ENCODE measurements at places on chromosomes 5 and 9.

DNA sequence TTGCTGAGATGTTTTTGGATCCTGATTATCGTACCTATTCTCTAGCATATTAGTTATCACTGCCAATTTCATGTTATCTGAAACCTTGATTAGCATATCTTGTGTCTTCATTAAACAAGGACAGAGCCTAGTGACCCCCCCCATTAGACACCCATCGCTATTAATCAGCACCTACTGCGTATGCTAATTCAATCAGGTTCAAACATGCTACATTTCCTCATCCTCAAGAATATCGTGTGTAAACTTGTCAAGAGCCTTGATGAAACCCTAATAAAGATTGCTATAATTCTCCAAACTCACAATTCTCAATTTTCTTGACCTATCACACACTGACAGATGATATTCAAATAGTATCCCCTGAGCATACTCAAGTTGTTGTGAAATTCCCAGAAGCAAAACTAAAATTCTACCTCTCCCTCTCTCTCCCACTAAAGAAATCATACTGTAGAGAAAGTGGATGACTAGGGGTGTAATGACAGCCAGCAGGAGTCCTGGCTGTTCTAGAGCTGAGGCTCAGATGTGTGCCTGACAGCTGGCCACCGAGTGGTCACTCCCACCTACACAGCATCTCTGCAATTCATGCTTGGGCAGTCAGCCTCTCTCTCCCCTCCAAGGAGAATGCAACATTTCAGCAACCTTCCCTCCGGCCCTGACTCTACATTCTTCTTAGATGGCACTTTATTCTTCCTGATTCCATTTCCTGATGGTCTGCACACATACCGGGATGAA, 9.2 kb upstream of the ZNF354A start:
- DNase-seq: no peak

DNA sequence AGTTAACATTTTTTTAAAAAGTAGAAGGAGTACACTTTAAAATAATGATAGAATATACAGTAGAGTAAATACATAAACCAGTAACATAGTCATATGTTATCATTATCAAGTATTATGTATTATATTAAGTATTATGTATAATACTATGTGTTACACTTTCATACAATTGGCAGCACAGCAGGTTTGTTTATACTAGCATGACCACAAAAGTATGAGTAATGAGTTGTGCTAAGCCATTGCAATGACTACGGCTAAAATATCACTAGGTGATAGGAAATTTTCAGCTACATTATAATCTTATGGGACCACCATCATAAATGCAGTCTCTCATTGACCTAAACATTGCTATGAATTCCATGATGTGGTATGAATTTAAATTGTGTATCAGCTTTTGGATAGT, 506.0 kb downstream of the HTR1A start:
- DNase-seq: no peak

DNA sequence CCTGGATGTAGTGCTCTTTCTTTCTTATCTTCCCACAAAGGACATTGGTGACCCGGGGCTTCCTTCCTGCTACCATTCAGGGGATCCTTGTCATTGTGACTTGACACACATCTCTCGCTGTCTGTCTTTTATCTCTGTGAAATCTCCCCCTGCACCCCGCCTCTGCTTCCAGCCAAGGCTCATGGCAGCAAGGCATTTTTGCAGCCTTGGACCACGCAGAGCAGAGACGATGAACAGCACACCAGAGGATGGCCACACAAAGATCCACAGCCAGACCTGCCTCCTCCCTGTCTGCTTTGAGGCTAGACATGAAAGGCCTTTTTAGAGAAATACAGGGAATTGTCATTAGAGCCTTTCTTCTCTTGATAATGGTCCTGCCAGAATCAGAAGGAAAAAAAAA, 549.1 kb downstream of the CDK5RAP2 start:
- no peak for DNase-seq

DNA sequence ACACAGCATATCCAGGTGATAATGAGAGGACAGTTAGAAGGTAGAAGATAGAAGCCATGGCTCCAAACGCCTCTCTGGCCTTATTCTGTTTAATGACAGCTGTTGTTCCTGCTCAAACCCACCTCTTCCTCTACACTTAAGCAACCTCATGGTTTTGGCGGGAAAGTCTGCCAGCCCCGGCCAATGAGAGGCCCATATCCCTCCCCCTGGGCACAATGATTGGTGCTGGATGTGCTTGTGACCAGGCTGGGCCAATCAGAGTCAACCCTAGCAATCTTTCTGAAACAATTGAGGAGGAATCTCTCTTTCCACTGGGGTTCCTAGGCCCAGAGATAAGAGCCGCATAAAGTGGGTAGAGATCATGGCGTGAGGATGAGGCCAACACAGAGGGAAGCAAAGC, 4.8 kb upstream of the GFI1B start:
- no peak for DNase-seq

DNA sequence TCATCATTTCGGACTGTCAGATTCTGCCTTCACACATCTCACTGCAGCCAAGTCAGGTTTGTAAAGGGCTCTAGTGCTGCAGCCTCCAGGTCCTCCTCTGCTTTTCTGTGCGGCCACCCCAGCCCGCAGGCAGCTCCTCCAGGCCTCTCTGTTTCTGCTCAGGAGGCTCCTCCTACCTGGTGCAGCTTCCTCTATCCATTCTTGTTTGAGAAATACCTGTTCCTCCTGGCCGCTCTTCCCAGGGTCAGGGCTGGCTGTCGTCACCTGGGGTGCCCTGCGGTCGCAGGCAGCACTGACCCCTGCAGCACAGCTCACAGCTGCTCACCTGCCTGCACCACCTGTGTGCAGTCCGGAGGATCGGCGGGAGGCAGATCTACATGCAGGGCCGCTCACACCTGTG, 387.7 kb upstream of the IRX4 start:
- DNase-seq: no peak

DNA sequence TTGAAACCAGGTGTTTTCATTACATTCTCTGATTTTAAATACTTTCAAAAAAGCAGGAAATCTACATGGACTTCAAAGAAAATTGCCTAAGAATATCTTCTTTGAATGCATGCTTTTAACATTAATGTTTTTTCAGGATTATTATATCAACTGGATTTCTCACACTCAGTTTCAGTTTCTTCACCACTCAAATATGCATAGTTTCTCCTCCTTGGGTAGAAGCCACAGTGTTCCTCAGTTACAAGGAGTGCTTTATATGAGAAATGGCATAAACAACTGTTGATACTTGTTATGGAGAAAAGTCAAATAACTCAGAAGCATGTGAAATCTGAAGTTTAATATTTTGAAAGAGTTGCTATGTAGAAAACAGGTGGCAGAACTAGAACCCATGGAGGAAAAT, 196.9 kb downstream of the DMRTA1 start:
- DNase-seq: no peak

- no peak for DNase-seq
Measured at GRCh38 chr5:98403131-98403530, 370.3 kb upstream of the RGMB start.

- no peak for DNase-seq
Measured at GRCh38 chr9:4792054-4792571, 631 bp upstream of the RCL1 start.

- DNase-seq: no peak
Measured at GRCh38 chr9:70297141-70297540, 38.4 kb downstream of the SMC5 start.

GRCh38 chr5:157828944-157829639, 29.9 kb downstream of the CLINT1 start:
- DNase-seq: no peak

DNA sequence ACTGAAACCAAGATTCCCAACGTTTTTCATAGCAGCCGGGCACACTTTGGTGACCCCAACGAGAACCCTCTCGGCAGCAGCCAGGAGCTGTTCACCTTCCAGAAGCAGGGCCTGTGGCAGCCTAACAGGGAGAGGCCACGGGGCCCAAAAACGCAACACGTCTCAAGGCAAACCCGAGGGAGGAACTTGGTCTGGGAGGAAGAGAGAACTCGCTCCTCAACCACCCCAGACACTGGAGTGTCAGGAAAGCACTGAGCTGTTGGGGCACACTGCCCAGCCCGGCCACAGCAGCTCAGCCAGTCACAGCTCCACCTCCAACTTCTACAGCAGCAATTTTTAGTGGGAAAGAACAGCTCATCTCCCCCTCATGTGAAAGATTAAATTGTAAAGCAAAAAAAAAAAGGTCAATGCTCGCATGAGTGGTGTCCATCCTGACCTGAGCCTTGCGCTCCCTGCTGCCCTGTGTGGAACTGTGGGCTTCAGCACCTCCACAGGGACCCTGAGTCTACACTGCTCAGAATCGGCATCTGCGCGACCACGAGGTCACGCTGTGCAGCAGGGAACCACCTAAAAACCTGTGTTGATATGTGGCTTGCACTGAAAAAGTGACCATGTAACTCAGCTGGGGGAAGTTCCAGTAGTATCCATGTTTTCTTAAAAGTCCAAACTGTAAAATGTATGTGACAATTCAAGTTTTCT, 55.0 kb downstream of the IPPK start:
- DNase-seq: no peak

All from activated T-helper 1 cell treated with anti-CD3 and anti-CD28 coated beads, Interleukin-2, amount 50 U/mL, for 16 hours (primary cell).